ENCODE measurements at places on chromosomes 4 and X.

DNA sequence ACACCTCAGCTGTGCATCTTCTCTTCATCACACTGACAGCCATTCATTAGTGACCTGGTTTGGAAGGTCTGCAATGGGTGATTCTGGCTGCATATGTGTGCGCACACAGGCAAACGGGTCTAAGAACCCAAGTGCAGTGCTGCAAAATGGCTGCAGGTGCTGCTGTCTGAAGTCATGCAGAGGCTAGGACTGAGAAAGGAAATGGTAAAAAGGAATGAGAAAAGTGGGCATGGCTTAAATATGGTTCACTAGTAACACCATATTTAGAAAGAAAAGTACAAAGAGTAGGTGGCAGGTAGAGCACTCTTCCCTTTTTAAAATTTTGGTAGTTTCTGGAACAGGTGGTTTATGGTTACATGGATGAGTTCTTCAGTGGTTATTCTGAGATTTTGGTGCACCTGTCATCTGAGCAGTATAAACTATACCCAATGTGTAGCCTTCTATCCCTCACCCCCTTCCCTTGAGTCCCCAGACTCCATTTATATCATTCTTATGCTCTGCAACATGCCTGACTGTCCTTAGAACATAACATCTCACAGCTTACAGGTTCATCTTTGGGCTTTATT, 78.4 kb downstream of the CCNG2 start:
- no peak for DNase-seq

GRCh38 chrX:40019541-40019940, 78.2 kb downstream of the BCOR start:
- DNase-seq = no peak

GRCh38 chr4:137957806-137958205, 284.3 kb downstream of the SLC7A11 start:
- no peak for DNase-seq

DNA sequence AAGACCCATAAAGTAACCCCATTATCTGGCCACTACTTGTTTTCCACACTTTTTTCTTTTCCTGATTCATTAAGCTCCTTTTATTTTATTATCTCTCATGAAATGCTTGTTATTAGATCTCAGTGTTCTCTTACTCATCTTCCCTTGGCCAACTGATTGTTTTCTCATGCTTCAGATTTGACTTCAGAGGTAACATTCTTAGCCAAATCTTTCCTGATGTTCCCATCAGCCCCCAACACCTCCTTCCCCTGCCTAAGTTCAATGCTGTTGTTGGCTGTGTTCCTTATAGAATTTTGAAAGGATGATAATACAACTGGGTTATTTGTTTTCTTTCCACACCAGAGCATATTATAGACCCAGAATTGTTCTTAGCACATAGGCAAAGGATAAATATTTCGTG, 75.6 kb downstream of the BMPR1B start:
- DNase-seq = no peak

- no peak for DNase-seq
These were observed 30.1 kb upstream of the GPRIN3 start for GRCh38 chr4:89337681-89338080.

GRCh38 chr4:83574247-83574646, 38.3 kb downstream of the GPAT3 start:
- no peak for DNase-seq
